ENCODE measurements at places on chromosomes 5 and 9. TPM values are rescaled to one million over a fixed set of nuclear protein-coding genes. Genes with fewer than 3 reads are reported as not detected.

DNA sequence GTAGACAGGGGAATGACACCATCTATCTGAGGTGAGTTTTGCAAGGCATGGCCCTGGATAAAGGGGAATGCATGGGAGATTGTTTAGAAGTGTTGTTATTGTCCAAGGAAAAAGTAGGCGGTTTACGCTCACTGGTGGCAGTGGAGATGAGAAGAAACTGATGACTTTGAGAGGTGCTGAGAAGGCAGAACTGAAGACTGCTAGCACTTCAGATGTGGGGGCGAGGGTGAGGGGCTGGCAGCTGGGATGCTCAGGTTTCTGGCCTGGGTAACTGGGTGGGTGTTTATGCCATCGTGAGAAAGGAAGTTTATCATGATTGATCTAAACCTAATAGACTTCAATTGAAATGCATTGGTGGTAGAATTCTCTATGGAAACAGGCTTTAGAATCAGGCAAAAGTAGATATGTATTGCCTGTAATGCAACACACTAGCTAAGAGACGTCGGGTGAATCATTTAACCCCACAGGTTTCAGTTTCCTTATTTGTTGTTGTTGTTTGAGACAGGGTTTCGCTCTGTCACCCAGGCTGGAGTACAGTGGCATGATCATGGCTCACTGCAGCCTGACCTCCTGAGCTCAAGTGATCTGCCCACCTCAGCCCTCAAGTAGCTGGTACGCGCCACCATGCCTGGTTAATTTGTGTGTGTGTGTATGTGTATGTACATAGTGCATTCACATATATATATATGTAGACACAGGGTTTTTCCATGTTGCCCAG lies 123.5 kb downstream of the SLC24A2 start:
- DNase-seq = no peak
- no peaks in the 10 kb centered on the region for H3K36me3 ChIP-seq
- H3K4me3 ChIP-seq = no peak overlapping the region
- H3K4me1 ChIP-seq = no peaks in the 10 kb centered on the region
- no peak overlapping the region for H3K27ac ChIP-seq

DNA sequence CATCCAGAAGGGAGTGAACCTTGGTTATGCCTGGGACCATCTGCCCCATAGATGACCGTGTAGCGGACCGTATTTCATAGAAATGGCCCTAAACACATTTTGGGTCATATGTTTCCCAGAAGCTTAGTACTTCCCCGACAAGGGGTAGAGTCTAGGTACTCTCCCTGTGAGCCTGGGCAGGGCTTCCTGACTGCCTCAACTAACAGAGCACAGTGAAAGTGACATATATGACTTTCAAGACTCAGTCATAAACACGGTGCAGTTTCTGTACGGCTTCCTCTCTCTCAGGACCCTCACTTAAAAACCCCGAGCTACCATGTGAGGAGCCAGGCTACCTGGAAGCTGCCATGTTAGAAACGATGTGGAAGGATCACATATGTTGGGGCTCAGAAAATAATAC lies 20.9 kb downstream of the C9orf57 start:
- no peaks in the 10 kb centered on the region for H3K27me3 ChIP-seq
- no peak overlapping the region for H3K27ac ChIP-seq
- peaks cover 5% of the 10 kb centered on the region for H3K4me1 ChIP-seq
- no peaks in the 10 kb centered on the region for H3K36me3 ChIP-seq
- no peak for DNase-seq

DNA sequence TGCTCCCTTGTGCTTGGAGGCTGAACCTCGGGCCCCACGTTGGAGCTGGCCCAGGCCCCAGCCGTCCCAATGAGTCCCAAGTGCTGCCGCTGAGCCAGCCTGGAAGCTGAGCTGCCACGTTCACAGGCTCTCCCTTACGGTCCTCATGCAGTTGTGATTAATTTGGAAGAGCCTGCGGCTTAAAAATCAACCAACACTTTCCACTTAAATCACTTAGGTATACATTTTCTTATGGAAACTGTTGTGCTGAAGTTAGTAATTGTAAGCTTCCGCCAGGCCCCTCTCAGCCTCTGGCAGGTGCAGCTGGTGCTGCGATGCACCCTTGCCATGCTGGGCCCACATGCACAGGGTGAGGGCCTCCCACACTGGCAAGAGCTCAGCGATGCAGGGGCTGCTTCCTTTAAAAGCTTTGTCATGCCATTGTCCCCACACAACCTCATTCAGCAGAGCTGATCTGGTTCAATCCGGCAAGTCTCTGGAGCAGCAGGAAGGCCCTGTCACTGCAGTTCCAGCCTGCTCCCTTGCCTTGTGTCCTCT lies 61.0 kb downstream of the IPPK start:
- H3K27me3 ChIP-seq = no peaks in the 10 kb centered on the region
- H3K4me3 ChIP-seq = no peak overlapping the region
- H3K27ac ChIP-seq = no peak overlapping the region
- no peaks in the 10 kb centered on the region for H3K4me1 ChIP-seq
- no peak for DNase-seq
- no peaks in the 10 kb centered on the region for H3K36me3 ChIP-seq

DNA sequence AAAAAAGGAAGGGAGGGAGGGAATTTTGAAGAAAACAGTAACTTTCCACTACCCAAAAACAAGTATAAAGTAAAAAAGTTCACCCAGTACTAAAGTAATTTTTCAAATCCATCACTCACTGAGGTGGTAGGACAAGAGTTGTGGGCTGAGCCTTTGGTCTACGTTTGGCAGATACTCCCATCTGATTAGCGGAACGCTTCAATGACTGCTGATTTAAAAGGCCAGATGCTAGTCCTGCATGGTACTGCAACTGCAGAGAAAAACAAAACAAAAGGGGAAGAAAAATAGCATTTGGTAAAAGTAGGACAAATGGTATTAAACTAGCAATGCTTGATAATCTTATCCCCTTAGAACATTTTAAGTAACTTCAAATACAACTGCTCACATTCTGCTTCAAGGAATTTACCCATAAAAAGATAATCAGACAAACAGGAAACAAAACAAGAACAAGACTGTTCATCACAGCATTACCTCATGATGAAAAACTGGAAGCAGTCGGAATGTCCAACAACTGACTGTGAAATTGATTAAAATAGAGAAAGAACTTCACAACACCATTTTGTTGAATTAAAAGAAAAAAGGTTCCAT lies 65.4 kb downstream of the MED27 start:
- no peak overlapping the region for H3K4me3 ChIP-seq
- H3K27me3 ChIP-seq = no peaks in the 10 kb centered on the region
- H3K27ac ChIP-seq = no peak overlapping the region

DNA sequence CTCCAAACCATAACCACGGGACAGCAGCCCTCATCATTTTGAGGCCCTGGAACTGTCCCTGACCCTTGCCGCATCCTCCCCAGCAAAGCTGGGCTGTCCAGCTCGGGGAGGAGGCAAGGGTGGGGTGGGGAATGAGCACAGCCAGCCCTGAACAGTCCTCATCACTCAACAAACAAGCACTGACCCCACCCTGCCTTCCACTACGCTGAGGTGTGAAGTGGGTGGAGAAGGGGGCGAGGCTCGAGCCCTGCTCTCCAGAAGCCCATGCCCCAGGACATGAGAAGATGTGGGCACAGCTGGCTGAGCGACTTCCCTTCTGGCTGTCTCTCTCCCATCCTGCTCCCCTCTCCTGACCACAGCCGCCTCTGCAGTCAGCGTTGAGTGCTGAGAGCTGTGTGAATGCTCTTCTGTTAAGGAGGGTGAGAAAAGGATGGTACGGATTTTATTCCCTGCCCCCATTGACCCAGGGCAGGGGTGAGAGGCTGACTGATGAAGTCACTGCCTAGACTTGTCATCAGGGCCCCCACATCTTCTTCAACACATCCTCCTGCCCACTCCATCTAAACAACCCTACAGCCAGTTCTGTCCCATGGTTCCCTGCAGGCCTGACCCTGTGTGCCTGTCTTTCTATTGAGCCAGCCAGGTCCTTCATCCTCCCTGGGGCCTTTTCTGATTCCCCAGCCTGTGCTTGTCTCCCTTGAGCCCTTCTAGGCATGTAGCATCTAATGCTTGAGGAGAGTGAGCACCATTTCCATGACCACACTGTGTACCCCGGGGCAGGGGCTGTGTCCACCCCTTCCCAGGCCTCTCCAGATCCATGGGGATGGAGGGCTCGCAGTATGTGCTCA lies 276.0 kb downstream of the FSTL4 start:
- no peaks in the 10 kb centered on the region for H3K36me3 ChIP-seq
- DNase-seq = no peak
- H3K27me3 ChIP-seq = no peaks in the 10 kb centered on the region

DNA sequence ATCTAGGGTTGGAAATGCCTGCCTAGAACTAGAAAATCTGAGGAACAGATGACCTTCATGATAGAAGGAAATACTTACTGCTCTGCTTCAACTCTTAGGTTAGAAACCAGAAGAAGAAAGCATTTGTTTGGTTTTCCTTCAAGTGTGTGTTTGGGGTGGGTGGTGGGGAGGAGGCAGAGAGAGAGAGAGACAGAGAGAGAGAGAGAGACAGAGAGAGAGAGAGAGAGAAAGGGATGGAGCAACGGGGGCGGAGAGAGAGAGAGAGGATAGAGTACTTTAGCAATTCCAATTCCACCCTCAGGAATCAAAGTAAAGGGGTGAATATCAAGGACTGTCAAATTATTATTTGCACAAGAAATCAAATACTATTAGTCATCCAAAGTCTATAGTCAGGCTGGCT lies 29.2 kb upstream of the GCNT4 start:
- H3K36me3 ChIP-seq = no peaks in the 10 kb centered on the region
- no peak overlapping the region for H3K4me3 ChIP-seq
- no peaks in the 10 kb centered on the region for H3K27me3 ChIP-seq
- no peak overlapping the region for H3K27ac ChIP-seq

GLDC gene
- total RNA-seq = 0.71 TPM

GNE gene
- 21.6 TPM for total RNA-seq

DNA sequence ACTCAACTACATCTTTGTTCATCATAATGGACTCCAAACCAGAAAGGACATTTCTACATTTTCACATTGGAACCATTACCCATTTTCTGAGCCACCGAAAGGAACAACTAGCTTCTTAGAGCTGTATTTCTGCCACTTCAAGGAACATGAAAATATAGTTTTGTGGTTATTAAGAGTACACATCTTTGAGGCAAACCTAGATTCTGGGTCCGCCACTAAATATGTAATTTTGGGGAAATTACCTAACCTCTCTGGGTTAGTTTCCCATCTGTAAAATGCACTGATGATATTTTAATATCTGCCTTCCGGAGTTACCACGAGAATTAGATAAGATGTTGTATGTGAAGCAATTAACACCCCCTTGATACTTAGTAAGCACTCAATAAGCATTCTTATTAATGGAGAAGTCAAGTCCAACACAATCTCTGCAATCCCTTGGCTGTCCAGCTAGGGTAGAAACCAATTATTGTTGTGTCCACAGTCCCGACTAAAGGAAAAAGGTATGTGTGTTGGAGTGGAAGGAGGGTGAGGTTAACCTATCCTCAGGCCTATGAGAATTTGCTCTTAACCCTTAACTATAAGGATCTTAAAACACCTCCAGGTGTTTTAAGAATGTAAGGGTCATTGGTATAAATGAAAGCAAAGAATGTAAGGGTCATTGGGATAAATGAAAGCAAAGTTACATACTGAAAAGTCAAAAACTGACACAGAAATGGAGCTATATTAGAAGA lies 94.0 kb upstream of the PTGER4 start:
- H3K4me3 ChIP-seq = no peak overlapping the region
- H3K4me1 ChIP-seq = peaks cover 2% of the 10 kb centered on the region
- no peak overlapping the region for H3K27ac ChIP-seq
- H3K36me3 ChIP-seq = no peaks in the 10 kb centered on the region
- H3K27me3 ChIP-seq = no peaks in the 10 kb centered on the region
- no peak for DNase-seq

- DNase-seq = peak; percentile 23
- no peak overlapping the region for H3K4me3 ChIP-seq
- H3K27ac ChIP-seq = no peak overlapping the region
- H3K36me3 ChIP-seq = no peaks in the 10 kb centered on the region
- H3K4me1 ChIP-seq = peaks cover 26% of the 10 kb centered on the region
Observed at GRCh38 chr9:122126331-122127261, 33.0 kb downstream of the NDUFA8 start.

- no peaks in the 10 kb centered on the region for H3K27me3 ChIP-seq
- peak overlapping the region; percentile 95 for H3K4me3 ChIP-seq
- peak overlapping the region; percentile 97 for H3K27ac ChIP-seq
Observed at GRCh38 chr5:132962429-132963021, 909 bp downstream of the AFF4 start.

NTNG2 gene
- total RNA-seq = 6.6 TPM

- H3K27ac ChIP-seq = no peak overlapping the region
- no peaks in the 10 kb centered on the region for H3K36me3 ChIP-seq
- no peak for DNase-seq
- H3K27me3 ChIP-seq = no peaks in the 10 kb centered on the region
- H3K4me1 ChIP-seq = no peaks in the 10 kb centered on the region
Observed at GRCh38 chr9:92608241-92608908, 61.6 kb downstream of the IPPK start.

DNA sequence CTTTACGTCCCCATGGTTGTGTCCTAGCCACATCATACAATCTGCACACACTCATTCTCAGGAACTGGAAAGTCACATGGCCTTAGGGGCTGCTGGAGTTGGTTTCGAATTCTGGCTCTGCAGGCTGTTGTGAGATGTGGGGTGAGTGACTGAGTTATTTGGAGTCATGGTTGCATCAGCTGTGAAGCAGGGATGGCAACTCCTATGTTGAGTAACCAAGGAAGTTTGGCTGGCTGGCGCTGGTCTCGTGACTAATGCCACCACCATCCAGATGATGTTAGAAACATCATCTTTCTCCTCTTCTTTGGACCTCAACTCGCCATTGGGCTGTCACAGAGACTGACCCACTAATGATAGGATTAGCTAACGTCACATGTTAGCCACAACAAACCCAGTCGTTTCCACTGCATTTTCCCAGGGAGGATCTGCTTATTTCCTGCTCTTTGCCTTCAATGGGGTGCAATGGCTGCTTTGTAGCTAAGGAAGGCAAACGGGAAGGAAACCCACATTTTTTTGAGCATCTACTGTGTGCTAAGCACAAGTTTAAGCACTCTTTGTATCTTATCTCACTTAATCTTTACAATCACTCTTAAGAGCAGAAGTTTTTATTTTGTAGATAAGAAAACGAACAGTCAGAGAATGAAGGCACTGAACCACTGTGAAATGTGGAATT lies 78.1 kb upstream of the UBTD2 start:
- H3K36me3 ChIP-seq = no peaks in the 10 kb centered on the region
- DNase-seq = no peak
- no peaks in the 10 kb centered on the region for H3K4me1 ChIP-seq
- no peak overlapping the region for H3K27ac ChIP-seq
- no peaks in the 10 kb centered on the region for H3K27me3 ChIP-seq

- H3K4me3 ChIP-seq = no peak overlapping the region
- H3K4me1 ChIP-seq = no peaks in the 10 kb centered on the region
- H3K36me3 ChIP-seq = no peaks in the 10 kb centered on the region
- no peaks in the 10 kb centered on the region for H3K27me3 ChIP-seq
- H3K27ac ChIP-seq = no peak overlapping the region
- DNase-seq = no peak
Observed at GRCh38 chr9:91817493-91818224, 132.4 kb downstream of the ROR2 start.

PDE6A gene
- not detected for total RNA-seq
